ENCODE measurements at places on chromosomes 6 and 20. TPM values are rescaled to one million over a fixed set of nuclear protein-coding genes. Genes with fewer than 3 reads are reported as not detected.

Gene DEFB132
- total RNA-seq: not detected

GRCh38 chr20:64058536-64058935 lies 4.5 kb upstream of the TCEA2 start:
- no peak overlapping the region for H3K27ac ChIP-seq
- no peak for DNase-seq
- no peaks in the 10 kb centered on the region for H3K27me3 ChIP-seq
- peaks cover 28% of the 10 kb centered on the region for H3K4me1 ChIP-seq

DNA sequence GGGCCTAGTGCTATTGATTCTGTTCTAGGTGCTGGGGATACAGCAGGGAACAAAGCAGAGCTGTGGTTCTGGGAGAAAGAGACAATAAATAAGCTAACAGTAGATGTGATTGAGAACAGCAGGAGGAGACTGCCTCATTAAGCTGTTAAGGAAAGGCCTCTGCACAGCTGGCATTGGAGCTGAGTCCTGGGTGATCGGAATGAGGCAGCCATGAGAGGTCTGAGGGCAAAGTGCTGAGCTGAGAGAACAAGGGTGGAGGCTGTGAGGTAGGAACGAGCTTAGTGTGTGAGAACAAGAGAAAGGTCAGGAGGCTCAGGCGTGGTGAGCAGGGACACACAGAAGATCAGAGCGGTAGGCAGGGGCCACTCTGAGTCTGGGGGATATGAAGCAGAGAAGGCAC lies 18.3 kb downstream of the DDX27 start:
- no peaks in the 10 kb centered on the region for H3K27me3 ChIP-seq
- no peak overlapping the region for H3K4me3 ChIP-seq
- H3K36me3 ChIP-seq: peaks cover 86% of the 10 kb centered on the region
- no peaks in the 10 kb centered on the region for H3K4me1 ChIP-seq

DNA sequence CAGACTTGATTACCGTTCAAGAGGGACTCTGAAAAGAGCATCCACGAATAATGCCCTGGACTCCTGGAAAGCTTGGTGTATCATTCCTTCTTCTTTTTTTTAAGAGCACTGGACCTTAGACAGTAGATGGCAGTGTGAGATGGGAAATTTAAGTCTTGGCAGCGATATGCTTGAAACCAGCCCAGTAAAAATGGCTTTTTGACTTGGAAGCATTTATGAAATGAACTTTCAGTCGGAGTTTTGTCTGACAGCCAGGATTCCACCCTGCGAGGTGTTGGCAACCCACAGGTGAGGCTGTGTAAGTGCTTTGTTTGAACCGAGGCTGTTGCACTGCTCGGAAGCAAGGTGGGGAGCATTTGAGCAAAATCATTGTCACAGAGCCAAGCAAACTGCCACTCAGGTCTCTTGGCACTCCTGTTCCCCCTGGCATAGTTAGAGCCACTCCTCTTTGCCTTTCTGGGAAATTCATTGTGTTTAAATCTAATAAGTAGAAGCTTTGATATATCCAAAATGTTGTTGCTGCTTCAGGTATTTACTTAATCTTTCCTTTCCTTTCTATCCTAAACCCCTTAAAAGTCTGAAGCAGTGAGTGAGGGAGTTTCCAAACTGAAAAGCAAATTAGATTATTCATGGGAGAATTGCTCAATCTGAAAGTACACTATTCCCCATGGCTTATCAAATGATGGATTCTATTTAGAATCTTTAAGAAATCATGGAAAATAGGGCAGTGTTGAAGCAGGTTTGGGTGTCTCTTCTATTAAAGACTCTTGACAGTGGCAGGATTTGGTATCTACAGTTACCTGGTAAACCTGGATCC lies 272.8 kb upstream of the SLC35B3 start:
- no peak overlapping the region for H3K27ac ChIP-seq
- H3K27me3 ChIP-seq: no peaks in the 10 kb centered on the region
- H3K4me1 ChIP-seq: no peaks in the 10 kb centered on the region
- DNase-seq: no peak

Gene MEI4
- total RNA-seq: not detected

Gene SNHG17
- 49.8 TPM for total RNA-seq

Gene SPTLC3
- total RNA-seq: 0.06 TPM

- no peak for DNase-seq
- no peak overlapping the region for H3K27ac ChIP-seq
- H3K36me3 ChIP-seq: no peaks in the 10 kb centered on the region
- H3K27me3 ChIP-seq: no peaks in the 10 kb centered on the region
- no peaks in the 10 kb centered on the region for H3K4me1 ChIP-seq
- H3K4me3 ChIP-seq: no peak overlapping the region
These were observed 220.9 kb upstream of the MYLIP start for GRCh38 chr6:15907914-15908518.

GRCh38 chr6:104459543-104459942 lies 400.2 kb downstream of the HACE1 start:
- no peaks in the 10 kb centered on the region for H3K27me3 ChIP-seq
- no peak overlapping the region for H3K4me3 ChIP-seq
- H3K4me1 ChIP-seq: no peaks in the 10 kb centered on the region
- no peaks in the 10 kb centered on the region for H3K36me3 ChIP-seq
- H3K27ac ChIP-seq: no peak overlapping the region
- no peak for DNase-seq

Gene GTSF1L
- not detected for total RNA-seq

Gene PKHD1
- total RNA-seq: not detected

Gene MCHR2
- not detected for total RNA-seq

Gene RNF182
- not detected for total RNA-seq

GRCh38 chr20:62368976-62369814 lies 2.1 kb upstream of the LAMA5 start:
- DNase-seq: no peak
- H3K4me1 ChIP-seq: peaks cover 20% of the 10 kb centered on the region
- H3K27ac ChIP-seq: no peak overlapping the region
- no peak overlapping the region for H3K4me3 ChIP-seq

GRCh38 chr6:157162766-157163433 lies 160.4 kb downstream of the TMEM242 start:
- no peak overlapping the region for H3K4me3 ChIP-seq
- H3K27me3 ChIP-seq: no peaks in the 10 kb centered on the region
- no peaks in the 10 kb centered on the region for H3K36me3 ChIP-seq

GRCh38 chr20:20939006-20939405 lies 167.2 kb downstream of the LINC00237 start:
- H3K27me3 ChIP-seq: no peaks in the 10 kb centered on the region
- no peak overlapping the region for H3K4me3 ChIP-seq
- H3K27ac ChIP-seq: no peak overlapping the region

Gene THBS2
- not detected for total RNA-seq

Gene IRF4
- total RNA-seq: 8.6 TPM

DNA sequence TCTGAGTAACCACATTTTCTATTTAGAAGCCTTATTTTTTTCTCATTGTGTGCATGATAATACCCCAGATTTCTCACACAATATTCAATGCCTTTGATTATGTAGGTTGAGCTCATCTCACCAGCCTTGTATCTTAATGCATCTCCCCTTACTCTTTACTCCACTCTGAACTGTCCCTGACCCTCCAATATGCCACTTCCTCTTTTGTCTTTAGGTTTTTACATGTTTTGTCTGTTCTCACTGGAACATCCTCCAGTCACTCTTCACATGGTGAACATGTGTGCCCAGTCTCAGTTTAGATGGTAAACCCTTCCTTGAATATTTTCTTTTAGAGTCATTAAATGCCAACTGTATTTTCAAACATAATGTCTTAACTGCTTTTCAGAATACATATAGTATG lies 392.9 kb upstream of the IMPG1 start:
- no peaks in the 10 kb centered on the region for H3K4me1 ChIP-seq
- DNase-seq: no peak
- H3K27me3 ChIP-seq: no peaks in the 10 kb centered on the region
- H3K36me3 ChIP-seq: no peaks in the 10 kb centered on the region
- H3K27ac ChIP-seq: no peak overlapping the region

DNA sequence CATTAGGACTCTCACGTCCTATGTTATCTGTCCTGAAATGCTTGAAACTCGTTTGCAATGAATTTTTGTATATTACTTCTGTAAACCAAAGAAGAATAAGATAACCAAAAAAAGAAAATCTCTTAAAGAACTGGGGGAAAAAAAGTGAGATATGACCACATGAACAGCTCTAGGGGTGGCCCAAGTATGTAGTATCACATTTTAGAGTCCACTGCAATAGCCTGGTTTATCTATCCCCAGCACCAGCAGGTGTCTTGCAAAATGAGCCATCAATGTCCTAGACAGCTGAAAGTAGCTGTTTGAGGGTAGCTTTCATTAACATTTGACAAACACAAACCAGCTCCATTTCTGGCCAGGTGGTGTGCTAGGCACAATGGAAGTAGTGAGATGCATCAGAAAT lies 102.8 kb downstream of the PXDC1 start:
- H3K27me3 ChIP-seq: no peaks in the 10 kb centered on the region
- H3K36me3 ChIP-seq: no peaks in the 10 kb centered on the region
- no peak for DNase-seq
- no peak overlapping the region for H3K4me3 ChIP-seq
- no peaks in the 10 kb centered on the region for H3K4me1 ChIP-seq

GRCh38 chr6:123480986-123481385 lies 155.8 kb downstream of the TRDN start:
- H3K27me3 ChIP-seq: no peaks in the 10 kb centered on the region
- no peak for DNase-seq
- H3K4me1 ChIP-seq: no peaks in the 10 kb centered on the region
- H3K27ac ChIP-seq: no peak overlapping the region

Gene SNAP25
- not detected for total RNA-seq

GRCh38 chr20:38883081-38883980 lies 42.9 kb upstream of the FAM83D start:
- no peak overlapping the region for H3K4me3 ChIP-seq
- H3K4me1 ChIP-seq: peaks cover 47% of the 10 kb centered on the region
- H3K36me3 ChIP-seq: peaks cover 7% of the 10 kb centered on the region
- H3K27me3 ChIP-seq: no peaks in the 10 kb centered on the region
- H3K27ac ChIP-seq: peak overlapping the region; percentile 13

Gene ARHGAP40
- total RNA-seq: not detected

- DNase-seq: no peak
- H3K4me1 ChIP-seq: no peaks in the 10 kb centered on the region
- H3K36me3 ChIP-seq: no peaks in the 10 kb centered on the region
- H3K27me3 ChIP-seq: no peaks in the 10 kb centered on the region
- H3K4me3 ChIP-seq: no peak overlapping the region
These were observed 12.4 kb upstream of the KIAA1755 start for GRCh38 chr20:38272961-38273360.

DNA sequence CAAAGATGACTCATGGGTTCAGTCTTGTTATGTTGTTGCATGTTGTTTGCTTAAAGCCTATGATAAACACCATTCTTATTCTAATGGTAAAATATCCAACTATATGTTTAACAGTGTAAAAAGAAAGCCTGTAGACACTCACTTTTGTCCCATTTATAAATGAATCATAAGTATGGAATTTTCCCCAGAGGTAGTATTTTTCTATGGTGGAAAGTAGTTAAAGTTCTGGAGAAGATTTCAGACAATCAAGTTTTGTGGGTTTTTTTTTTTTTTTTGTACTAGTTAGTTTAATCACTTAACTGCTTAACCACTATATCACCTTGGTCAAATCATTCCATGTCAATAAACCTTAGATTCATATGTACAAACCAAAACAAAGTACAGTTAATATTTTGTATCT lies 35.8 kb downstream of the PTCHD4 start:
- H3K36me3 ChIP-seq: no peaks in the 10 kb centered on the region
- DNase-seq: no peak
- H3K4me1 ChIP-seq: no peaks in the 10 kb centered on the region
- H3K4me3 ChIP-seq: no peak overlapping the region

- no peaks in the 10 kb centered on the region for H3K36me3 ChIP-seq
- no peak for DNase-seq
- no peak overlapping the region for H3K27ac ChIP-seq
- no peak overlapping the region for H3K4me3 ChIP-seq
- no peaks in the 10 kb centered on the region for H3K27me3 ChIP-seq
These were observed 385.6 kb downstream of the CDKAL1 start for GRCh38 chr6:20919677-20920385.

Gene ADTRP
- 8.0 TPM for total RNA-seq

All from CD4-positive, alpha-beta memory T cell (primary cell).